Substantia nigra (tissue), 51 donors: ENCODE measurements at places on chromosomes 5 and 9.
A peak's percentile ranks its signal among the peaks of the same experiment; 100 is the strongest.

- DNase-seq = no peak
These were observed 51.1 kb upstream of the SNX2 start for GRCh38 chr5:122723606-122724352.

- DNase-seq = no peak
These were observed 51.0 kb downstream of the ADCY2 start for GRCh38 chr5:7446913-7447312.

DNA sequence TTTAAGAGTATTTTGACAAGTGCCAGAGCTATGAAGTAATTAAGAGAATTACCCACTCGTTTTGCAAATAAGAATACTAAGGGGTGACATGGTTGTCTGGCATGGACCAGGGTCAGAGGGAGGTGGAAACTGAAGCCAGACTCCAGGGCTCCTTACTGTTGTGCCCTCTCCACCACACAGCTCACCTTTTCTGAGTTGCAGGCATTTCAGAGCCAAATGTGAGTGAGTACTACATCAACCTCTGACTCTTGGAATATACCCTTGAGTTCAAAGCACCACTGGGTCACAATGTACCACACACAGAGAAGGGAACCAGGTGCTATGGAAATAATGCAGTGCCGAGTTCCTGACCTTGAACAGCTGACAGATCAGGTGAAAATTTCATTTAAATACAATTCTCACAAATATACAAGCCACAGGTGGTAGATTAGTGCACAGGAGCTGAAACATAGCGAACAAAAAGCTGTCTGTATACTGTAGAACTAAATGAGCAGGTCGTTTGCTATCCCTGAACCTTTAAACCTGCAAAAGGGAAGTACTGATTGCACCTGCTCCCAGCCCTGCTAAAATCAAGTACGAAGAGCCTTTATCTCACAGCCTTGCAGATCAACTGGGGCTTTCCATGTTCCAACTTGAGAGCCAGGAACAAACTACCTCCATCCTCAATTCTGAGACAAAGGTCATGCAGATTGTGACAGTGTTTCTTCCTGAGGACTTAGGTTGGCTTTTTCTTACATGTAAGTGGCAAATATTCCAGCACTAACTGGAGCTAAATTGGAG lies 57.0 kb downstream of the GOLM1 start:
- DNase-seq = no peak

- DNase-seq = no peak
These were observed 205.5 kb downstream of the NPR3 start for GRCh38 chr5:32916648-32917047.

DNA sequence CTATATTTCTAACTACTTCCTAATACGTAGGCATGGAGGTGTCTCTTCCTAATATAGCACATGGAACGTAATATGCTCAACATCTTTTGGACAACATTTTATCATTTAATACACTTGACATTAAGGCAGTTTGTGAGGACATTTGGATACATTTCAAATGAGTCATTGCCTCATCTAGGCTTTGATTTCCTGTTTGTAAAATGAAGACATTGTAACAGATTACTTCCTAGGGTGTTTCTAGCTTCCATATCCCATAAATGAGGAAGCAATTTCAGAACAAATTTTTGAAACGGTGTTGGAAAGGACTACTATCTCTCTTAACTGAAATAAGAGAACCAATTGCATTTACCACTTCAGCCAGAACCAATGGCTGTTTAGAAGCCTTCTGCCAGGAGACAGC lies 38.7 kb downstream of the SLC28A3 start:
- no peak for DNase-seq

- peak; percentile 4 for DNase-seq
These were observed 11.7 kb upstream of the DOLPP1 start for GRCh38 chr9:129068990-129069861.

DNA sequence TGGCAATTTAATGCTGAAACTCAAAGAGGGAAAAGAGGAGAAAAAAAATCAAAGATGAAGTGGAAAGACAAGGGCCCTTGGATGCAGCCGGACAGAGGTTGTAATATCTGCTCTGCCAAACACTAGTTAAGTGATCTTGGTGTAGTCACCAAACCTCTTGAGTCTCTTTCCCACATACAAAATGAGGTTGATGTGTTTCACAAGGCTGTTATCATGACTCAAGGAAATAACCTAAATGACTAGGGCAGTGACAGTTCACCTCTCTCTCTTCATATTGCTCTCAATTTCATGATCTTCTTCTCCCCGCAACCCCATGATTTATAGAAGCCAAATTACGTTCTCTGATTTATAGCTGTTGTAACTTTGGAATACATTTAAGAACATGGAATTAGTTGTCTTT lies 44.9 kb downstream of the PIK3R1 start:
- DNase-seq = no peak

- DNase-seq = peak; percentile 91
These were observed at the start of gene FANCC for GRCh38 chr9:95317119-95317892. FANCC (minus strand) TSS chr9:95317709; CDS start chr9:95249291, 68,418 bp downstream.
